ENCODE measurements at places on chromosomes 2 and 18.

DNA sequence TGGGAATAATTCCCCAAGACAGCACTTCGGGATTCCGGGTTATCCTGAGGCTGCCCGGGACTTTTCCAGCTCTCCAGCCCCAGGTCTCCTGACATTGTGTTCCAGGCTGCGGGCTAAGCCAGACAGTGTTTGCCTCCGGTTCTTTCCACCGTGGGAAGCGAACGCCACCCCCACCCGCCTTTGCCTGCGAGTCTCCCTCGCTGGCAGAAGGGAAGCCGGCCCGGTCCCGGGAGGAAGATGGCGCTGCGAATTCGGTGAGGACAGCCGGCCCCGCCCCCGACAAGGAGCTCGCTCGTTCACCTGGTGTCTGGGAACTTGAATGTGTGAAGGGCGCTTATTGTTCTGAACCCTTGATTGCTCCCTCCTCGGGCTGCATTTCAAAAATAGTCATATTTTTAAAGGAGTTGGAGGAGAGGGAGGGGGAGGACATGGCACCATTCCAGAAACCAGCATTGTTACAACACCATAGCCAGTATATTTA lies 2.9 kb downstream of the LRATD1 start:
- no peak for DNase-seq

DNA sequence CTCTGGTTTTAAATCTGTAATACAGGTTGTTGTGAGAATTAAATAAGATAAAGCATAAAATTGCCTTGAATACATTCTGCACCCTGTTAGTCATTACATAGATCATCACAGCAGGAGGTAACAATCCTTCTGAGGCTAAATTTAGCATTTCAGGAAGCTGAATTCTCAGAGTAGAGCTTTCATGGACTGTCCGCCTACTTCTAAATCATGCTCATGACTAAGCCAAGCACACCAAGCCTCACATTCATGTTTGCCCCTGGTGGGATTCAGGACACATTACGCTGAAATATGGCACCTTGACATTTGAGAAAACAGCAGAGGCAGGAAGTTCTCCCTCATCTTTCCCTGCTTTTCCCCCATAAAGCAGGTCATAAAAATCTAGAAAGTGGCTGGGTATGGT lies 16.6 kb upstream of the PIK3C3 start:
- no peak for DNase-seq

- no peak for DNase-seq
Observed at GRCh38 chr2:54347622-54348021, 91.6 kb upstream of the TSPYL6 start.

DNA sequence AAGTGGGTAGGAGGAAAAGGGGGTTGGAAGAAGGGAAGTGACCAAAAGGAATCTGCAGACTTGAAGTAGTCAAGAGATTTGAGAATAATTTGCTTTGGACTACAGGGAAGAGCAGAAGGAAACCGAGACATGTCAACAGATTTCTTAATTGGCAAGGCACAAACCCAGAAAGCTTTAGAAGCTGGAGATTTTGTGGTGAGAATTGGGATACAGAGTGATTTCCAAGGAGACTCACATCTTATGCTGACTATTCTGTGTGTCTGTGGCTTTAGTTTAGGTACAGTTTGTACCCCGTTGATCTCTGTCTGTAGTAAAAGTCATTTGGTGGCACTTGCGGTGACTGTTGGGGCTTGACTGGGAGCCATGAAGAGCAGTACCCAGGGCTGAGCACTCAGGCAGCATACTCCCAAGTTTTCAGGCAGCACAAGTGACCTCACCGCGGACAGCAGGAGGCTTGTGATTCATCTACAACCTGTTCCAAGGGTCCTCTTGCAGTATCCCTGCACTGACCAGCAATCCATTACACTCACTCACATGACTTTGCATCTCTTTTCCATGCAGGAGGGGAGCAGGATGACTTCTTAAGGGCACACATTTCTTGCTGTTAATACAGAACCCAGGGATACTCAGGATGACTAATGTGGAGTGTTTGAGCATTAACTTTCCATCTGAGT lies 97.1 kb upstream of the TNP1 start:
- no peak for DNase-seq

DNA sequence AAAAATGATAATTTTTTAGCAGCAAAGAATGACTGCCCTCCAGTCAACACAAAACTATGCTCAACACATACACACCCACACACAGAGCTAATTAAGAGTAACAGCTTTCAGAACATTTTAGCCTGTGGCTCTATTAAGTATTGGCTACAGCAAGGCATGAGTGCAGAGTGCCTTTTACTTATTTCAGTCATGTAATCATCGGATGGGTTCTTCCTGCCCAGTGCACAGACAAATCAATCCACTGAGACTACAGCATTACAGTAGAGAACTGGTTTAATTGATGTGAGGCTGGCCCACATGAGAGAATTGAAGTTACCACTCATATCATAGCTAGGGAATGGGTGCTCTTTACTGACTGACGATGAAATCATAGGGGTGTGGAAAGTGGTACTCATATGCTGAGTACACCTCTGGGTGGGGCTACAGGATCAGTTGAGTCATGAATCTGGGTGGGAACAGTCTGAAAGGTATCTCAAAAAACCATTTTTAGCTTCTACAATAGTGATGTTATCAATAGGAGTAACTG lies 241.0 kb downstream of the FSIP2 start:
- DNase-seq, result no peak

DNA sequence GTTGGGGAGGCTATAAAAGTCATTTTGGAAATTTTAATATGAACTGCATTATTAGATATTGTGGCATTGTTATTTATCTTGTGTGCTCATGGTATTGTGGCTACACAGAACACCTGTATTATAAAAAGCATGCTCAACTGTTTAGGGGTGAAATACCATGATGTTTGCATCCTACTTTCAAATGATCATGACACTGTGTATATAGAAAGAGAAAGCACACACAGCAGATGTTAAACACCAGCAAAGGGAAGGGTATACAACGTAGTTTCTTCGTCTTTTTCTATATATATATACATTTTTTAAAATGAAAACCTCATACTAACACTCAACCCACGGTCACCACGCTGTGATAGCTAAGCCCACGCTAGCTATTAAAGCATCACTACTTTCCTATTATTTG lies 27.1 kb downstream of the STARD7 start:
- DNase-seq, result no peak

GRCh38 chr2:229090225-229090624 lies 180.9 kb downstream of the PID1 start:
- DNase-seq, result no peak

DNA sequence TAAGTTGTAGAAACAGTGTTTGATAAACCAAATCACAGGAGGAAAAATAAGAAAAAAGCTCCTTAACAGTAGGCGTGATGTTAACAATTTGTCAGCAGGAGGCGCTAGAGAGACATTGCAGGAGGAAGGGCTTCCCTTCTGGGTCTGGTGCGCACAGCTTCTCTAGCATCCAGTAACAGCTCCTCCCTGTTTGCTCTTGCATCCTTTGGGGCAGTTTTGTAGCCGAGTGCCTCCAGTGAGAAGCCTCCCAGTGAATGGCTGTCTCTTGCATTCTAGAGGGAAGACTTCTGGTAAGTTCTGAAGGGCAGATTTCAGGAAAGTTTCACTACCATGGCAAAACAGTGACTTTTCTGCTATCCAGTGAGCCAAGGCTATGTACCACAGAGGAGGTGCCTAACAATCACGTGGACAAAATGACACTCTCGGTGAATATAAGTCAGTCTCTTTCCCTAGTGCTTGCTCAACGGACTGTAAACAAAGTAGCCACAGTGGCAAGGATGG lies 9.5 kb upstream of the ZNF396 start:
- peak; percentile 78 for DNase-seq

- no peak for DNase-seq
Observed at GRCh38 chr2:72894514-72894913, 7.3 kb downstream of the SPR start.

- DNase-seq, result no peak
Observed at GRCh38 chr2:229268626-229269025, 2.5 kb downstream of the PID1 start.

GRCh38 chr2:61450144-61450543 lies 20.7 kb downstream of the USP34 start:
- no peak for DNase-seq

DNA sequence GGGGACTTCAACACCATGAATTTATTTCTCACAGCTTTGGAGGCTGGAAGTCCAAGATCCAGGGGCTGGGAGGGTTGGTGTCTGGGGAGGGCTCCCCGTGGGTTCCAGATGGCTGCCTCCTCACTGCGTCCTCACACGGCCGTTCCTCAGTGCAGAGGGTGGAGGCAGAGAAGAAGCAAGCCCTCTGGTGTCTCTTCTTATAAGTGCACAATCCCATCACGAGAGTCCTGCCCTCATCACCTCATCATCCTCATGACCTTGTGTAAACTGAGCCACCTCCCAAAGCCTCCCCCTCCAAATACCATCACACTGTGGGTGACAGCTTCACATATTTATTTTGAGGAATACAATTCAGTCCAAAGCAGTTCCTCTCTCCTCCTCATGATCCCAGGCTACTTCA lies 26.3 kb downstream of the TMEM163 start:
- DNase-seq, result no peak

- no peak for DNase-seq
Observed at GRCh38 chr2:138712212-138712979, 67.8 kb downstream of the NXPH2 start.

DNA sequence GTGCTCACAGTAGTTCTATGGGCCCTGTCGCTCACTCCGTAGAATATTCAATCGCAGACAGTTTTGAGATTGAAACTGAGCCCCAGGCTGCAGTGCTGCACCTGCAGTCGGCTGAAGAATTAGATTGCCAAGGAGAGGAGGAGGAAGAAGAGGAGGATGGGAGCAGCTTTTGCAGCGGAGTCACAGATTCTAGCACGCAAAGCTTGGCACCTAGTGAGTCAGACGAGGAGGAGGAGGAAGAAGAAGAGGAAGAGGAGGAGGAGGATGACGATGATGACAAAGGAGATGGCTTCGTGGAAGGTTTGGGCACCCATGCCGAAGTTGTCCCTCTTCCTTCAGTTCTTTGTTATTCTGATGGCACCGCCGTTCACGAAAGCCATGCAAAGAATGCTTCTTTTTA lies 115.2 kb downstream of the GALNT3 start:
- no peak for DNase-seq

GRCh38 chr2:186968277-186968676 lies 119.3 kb upstream of the ZSWIM2 start:
- DNase-seq, result no peak

GRCh38 chr2:207928079-207928478 lies 97.2 kb downstream of the PLEKHM3 start:
- DNase-seq, result no peak

GRCh38 chr18:70046207-70046606 lies 98.5 kb upstream of the CD226 start:
- DNase-seq, result no peak

GRCh38 chr18:70422391-70422965 lies 133.6 kb downstream of the SOCS6 start:
- DNase-seq, result no peak
